MM.1S (cell line): ENCODE measurements at places on chromosomes 7 and 10.

GRCh38 chr7:134852625-134853024 is 73.2 kb downstream of the CALD1 start:
- DNase-seq = no peak
- no peaks in the 10 kb centered on the region for H3K27me3 ChIP-seq
- H3K4me1 ChIP-seq = no peaks in the 10 kb centered on the region

DNA sequence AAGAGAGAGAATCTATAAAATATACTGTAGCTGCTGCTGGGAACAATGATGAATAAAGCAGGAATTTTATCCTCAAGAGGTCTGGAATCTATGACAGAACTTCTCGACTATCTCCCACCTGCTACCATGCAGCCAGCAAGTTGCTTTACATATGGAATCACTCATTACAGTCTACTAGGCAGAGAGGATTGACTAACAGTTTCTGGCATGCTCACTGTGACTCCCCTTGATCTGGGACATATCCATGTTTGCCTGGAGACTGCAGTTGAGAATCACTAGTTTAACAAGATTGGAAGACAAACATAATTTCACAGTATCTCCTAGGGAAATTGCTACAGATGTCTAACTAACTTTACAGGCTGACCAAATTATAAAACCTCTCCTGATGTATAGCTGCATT is 13.3 kb downstream of the GPR37 start:
- H3K36me3 ChIP-seq = no peaks in the 10 kb centered on the region
- H3K27ac ChIP-seq = no peak overlapping the region
- DNase-seq = no peak

- H3K36me3 ChIP-seq = no peaks in the 10 kb centered on the region
- H3K4me3 ChIP-seq = no peak overlapping the region
- no peaks in the 10 kb centered on the region for H3K27me3 ChIP-seq
- H3K4me1 ChIP-seq = no peaks in the 10 kb centered on the region
- no peak for DNase-seq
- no peak overlapping the region for H3K27ac ChIP-seq
Measured at GRCh38 chr7:103577059-103577458, 131.1 kb upstream of the SLC26A5 start.

- H3K27ac ChIP-seq = peak overlapping the region; percentile 89
- H3K4me1 ChIP-seq = no peaks in the 10 kb centered on the region
- peak overlapping the region; percentile 93 for H3K4me3 ChIP-seq
- DNase-seq = peak; percentile 77
Measured at GRCh38 chr10:97399843-97400545, 1.1 kb downstream of the RRP12 start.

DNA sequence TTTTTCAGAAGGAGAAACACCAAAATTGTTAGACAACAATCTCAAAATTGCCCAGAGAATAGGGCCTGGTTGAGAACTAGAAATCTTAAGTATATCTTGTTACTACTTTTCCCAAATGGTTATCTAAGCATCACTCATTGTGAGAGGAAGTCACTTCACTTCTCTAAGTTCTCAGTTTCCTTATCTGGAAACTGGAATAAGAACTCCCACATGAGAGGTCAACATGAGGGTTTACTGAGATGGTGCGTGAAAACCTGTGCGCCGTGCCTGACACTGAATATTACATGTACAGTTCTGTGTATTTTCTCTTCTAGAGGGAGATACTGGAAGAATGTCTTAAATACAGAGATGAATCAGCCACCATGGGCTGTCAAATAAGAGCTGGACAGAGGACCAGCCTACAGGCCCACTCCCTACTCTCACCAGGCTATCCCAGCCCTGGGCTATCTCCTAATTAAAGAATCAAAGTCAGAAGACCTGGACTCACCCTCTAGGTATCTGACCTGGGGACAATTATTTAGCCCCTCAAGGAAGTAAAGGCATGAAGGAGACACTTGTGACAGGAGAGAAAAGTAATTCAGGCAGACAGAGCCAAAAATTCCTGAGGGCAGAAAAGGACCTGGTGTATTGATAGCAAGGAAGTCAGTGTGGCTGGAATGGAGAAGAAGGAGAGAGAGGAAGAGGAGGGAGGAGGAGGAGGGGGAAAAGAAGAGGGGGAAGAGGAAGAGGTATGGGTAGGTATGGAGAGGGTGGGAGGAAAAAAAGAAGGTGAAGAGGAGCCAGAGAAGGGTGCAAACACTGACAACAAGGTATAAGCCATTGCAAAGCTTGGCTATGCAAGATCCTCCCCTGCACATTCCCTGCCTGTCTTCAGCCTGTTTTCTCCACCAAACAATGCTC is 44.9 kb downstream of the CCDC71L start:
- no peak for DNase-seq
- H3K27me3 ChIP-seq = no peaks in the 10 kb centered on the region
- H3K36me3 ChIP-seq = no peaks in the 10 kb centered on the region
- no peak overlapping the region for H3K4me3 ChIP-seq
